ENCODE measurements at places on chromosomes 4 and X. TPM values are rescaled to one million over a fixed set of nuclear protein-coding genes. Genes with fewer than 3 reads are reported as not detected.

DNA sequence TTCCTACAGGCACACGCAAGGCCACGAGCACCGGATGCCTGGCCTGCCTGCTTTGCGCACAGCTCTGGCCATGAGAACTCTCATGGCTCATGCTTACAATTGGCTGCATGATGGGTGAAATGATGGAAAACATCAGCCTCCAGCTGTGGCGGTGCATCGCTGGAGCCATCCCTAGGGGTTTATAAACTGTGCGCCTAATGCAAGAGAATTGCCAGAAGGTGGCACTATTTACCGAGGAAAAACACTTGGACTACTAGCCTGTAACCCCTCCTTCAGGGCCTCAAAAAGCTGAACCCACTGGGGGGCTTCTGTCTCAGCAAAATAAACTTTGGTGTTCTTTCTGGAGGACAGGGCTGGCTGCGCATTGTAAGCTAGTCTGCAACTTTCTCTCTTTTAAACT lies 51.9 kb downstream of the PHKA2 start:
- no peak for DNase-seq

DNA sequence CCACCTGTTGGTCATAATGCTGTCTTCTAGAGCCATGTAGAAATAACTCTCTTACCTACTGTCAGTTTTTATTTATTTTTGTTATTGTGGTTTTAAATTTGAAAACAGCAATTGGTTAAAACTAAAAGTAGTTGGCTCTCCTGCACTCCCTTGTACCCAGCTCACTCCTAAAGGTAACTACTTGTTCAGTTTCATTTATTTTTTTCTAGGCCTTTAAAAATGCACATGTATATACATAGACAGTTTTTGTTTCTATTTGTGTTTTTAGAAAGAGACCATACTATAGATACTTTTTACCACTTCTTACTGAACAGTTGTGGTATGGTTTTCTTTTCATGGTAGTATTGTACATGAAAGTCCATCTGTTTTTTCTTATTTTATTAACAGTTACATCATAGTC lies 16.8 kb downstream of the SMAD1 start:
- no peak for DNase-seq

GRCh38 chr4:94519019-94519418 lies 67.3 kb downstream of the PDLIM5 start:
- DNase-seq: no peak

DNA sequence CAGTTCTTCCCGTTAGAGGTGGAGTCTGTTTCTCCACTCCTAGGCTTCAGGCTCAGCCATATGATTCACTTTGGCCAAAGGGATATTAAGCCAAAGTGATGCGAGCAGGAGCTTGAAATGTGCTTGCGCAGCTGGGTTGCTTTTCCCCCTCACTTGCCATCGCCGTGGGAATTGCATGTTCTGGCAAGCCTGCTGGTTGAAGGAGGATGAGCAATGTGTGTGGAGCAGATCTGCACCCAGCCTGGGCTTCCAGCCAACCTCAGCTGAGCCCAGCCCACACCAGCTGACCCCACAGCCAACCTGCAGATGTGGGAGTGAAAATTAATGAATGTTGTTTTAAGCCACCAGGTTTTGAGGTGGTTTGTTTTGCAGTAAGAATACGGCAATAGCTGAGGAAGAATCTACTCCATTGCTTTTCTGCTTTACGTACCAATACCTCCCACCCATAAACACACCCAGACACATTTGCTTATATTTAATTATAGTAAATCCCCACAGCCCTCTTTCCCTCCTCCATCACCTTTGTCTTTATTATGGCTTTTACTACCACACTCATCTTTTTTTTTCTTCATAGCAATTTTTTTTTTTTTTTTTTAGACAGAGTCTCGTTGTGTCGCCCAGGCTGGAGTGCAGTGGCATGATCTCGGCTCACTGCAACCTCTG lies 132.8 kb upstream of the FUNDC1 start:
- peak; percentile 92 for DNase-seq

GRCh38 chr4:123018396-123018775 lies 96.0 kb upstream of the NUDT6 start:
- no peak for DNase-seq

DNA sequence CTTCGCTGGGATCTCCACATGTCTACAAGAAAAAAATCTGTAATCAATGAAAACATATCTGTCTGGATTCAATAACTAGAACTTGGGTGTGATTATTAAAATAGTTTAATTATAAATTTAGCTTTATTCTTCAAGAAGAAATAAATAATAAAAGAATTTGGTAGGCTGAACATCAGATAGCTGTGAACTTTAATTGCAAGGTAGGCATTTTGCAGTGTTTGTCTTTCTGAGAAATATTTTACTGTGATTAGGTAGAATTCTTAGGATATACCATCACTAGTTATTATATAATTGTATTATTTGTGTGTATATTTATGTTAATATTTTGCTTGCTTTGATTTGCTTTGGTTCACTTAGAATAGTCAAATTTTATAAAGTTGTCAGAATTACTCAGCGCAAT lies 409.4 kb downstream of the PCDH18 start:
- DNase-seq: no peak

- DNase-seq: peak; percentile 81
Observed at GRCh38 chr4:121706595-121707021, 9.8 kb upstream of the ANXA5 start.

DNA sequence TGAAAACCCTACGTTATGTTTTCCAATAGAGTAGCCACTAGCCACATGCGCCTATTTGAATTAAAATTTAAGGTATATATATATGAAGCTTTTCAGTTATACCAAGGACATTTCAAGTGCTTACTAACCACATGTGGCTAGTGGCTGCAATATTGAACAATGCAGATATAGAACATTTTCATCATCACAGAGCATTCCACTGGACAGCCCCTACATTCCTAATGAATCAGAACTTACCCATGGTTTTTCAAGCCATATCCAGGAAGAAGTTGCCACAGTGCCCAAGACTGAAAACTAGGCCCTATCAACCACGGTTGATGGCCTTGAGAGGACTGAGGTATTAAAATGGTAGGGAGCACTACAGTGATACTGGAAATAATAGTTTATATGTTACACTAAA lies 29.7 kb downstream of the NEK1 start:
- DNase-seq: no peak

GRCh38 chr4:12949719-12950490 lies 534.2 kb downstream of the RAB28 start:
- DNase-seq: no peak

- no peak for DNase-seq
Observed at GRCh38 chr4:97653701-97654100, 489.6 kb downstream of the STPG2 start.

GRCh38 chr4:87895964-87896621 lies 63.3 kb downstream of the MEPE start:
- DNase-seq: peak; percentile 78

- no peak for DNase-seq
Observed at GRCh38 chr4:152666946-152667345, 12.9 kb downstream of the TMEM154 start.

GRCh38 chr4:122652379-122652778 lies 31.5 kb upstream of the IL21 start:
- DNase-seq: peak; percentile 54

Gene PGK1
- total RNA-seq: 206 TPM

Gene CDX4
- total RNA-seq: not detected

Gene CCDC120
- total RNA-seq: 1.2 TPM

Gene TMEM154
- 2.9 TPM for total RNA-seq

Gene UGT8
- not detected for total RNA-seq

Gene CT55
- not detected for total RNA-seq

Gene NR3C2
- total RNA-seq: 0.88 TPM

Gene JADE3
- 5.0 TPM for total RNA-seq
